Jurkat, Clone E6-1 (cell line): ENCODE measurements at places on chromosomes 2 and 18.
A peak's percentile ranks its signal among the peaks of the same experiment; 100 is the strongest.

GRCh38 chr18:42891705-42892104 is 223.8 kb downstream of the RIT2 start:
- DNase-seq: no peak

- DNase-seq: peak; percentile 71
Measured at GRCh38 chr2:234291765-234292204, 205.1 kb downstream of the ARL4C start.

GRCh38 chr18:69239849-69240674 is 160.6 kb upstream of the DOK6 start:
- DNase-seq: no peak

DNA sequence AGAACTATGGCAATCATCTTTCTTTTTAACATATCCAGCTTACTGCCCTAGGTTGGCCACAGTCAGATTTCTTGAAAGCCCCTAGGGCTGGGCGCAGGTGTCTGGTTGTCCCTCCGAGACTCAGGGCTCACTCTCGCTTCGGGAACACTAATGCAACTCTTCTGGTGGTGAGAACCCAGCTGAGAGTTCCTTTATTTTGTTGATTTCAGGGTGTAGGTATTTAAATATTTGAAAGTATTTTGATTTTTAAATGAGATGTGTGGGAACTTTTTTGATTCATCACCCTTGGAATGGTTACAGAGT is 40.7 kb downstream of the INPP4A start:
- DNase-seq: no peak

GRCh38 chr2:144500563-144500962 is 19.4 kb downstream of the ZEB2 start:
- DNase-seq: no peak

DNA sequence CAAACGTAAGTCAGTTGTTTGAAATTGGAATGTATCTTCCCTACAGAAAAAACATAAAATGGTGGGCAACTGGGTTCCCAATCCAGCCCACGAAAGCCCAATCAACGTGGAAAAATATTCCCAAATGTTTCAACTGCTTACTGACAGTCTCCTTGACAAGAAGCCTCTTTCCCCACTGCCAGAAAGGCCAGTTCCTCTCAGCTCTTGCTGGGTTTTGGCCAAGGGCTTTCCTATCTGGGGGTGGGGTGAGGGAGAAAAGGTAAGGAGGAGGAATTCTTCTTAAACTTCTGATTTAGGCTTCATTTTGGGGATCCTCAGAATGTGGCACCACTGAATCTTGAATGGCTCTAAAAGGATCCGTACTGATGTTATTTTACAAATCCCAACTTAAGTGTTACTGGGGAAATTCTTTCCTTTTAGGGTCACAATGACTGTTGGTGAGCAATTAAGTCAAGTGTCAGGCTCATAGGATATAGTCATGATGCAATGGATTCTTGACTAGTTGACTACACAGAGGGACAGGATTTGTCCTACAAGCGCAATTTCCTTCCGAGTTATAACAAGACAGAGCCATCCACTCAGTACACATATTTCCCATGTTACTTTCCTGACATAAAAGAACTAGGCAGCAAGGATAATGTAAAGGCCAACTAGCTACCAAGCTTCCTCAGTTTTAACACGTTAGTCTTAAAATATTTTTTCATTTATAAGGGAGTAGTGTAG is 73.6 kb downstream of the SPRED2 start:
- no peak for DNase-seq
